ENCODE measurements at places on chromosomes 4 and X.

DNA sequence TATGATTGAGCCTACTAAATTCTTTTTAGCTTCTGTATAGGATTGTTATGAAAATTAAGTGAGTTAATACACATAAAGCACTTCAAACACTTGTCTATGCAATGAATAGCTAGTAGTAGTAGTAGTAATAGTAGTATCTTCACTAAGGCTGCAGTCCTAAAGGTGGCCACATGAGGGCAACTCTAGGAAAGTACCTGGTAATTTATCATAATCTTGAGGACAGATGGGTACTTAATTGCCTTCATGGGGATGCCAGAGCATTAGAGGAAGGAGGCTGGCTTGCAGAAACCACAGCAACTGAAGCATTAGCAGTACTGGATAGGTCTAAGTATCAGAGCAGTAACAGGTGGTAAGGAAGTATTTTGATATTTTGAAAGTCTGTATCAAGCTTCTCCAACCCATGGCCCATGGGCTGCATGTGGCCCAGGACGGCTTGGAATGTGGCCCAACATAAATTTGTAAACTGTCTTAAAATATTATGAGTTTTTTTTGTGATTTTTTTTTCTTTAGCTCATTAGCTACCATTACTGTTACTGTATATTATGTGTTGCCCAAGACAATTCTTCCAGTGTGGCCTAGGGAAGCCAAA, 17.3 kb downstream of the NIPAL1 start:
- DNase-seq = no peak

- no peak for DNase-seq
These were observed 181.1 kb upstream of the WDFY3 start for GRCh38 chr4:85147481-85148076.

DNA sequence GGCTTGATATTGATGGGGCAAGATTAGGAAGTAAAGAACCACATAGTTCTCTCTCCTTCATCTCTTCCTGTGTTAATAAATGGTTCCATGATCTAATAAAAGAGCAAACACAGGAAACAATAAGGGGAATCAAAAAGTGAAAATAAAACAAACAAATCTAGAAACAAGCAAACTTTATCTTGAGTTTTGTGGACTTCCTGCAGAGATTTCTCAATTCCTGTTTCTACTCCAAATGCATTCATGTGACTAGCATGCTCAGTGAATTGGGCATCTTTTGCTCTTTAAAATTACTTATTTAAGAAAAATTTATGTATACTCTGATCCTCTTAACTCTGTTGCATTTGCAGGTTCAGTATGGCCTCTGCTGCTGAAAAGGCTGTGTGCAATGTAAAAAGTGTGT, 682.0 kb downstream of the KCTD8 start:
- DNase-seq = no peak

DNA sequence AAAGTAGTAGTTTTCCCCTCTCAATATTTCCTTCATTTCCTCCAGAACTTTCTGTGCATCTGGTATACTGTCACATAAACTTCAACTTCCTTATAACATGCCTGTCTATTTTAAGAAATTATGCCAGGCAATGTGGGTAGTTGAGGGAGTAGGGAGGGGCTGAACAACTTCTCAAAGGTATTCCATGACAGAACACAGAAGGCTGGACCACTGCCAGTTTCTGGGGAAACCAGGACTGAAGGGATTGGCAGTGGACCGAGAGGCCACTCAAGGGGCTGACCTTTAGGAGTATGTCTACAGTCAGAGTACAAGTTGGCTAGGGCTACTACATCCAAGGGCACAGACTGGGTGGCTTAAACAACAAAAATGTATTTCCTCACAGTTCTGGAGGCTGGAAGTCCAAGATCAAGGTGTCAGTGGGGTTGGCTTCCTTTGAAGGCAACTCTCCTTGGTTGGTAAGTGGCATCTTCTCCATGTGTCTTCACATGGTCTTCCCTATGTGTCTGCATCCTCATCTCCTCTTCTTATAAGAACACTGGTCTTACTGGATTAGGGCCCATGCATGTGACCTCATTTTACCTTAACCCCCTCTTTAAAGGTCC, 6.9 kb downstream of the SH3RF1 start:
- DNase-seq = no peak

GRCh38 chr4:48212165-48212564, 57.5 kb downstream of the TEC start:
- DNase-seq = peak; percentile 50

- no peak for DNase-seq
These were observed 1.9 kb downstream of the DMP1 start for GRCh38 chr4:87651941-87652340.

- DNase-seq = no peak
These were observed 69.5 kb upstream of the GABRA3 start for GRCh38 chrX:152520653-152521052.

Data from SIG-M5 (cell line).